Sigmoid colon (tissue), 7 donors: ENCODE measurements at places on chromosomes 12 and 14. TPM values are rescaled to one million over a fixed set of nuclear protein-coding genes. Genes with fewer than 3 reads are reported as not detected.

DNA sequence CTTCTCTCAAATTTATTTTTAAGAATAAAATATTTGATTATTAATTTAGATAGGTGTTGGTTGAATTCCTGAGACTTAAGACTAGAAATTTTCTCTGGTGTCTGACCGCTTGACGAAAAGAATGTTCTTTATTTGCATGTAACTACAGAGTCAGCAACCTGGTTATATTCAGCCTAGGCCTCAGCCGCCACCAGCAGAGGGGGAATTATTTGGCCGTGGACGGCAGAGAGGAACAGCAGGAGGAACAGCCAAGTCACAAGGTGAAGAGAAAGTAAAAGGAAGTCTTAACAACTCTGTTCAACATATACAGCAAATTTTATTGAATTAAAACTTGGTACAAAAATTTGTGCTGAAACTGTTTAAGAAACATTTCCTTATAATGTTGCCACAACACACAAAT is 5.2 kb downstream of the PIWIL1 start:
- no peak overlapping the region for H3K27ac ChIP-seq
- H3K27me3 ChIP-seq = peaks cover 24% of the 10 kb centered on the region
- no peak for DNase-seq
- no peaks in the 10 kb centered on the region for H3K36me3 ChIP-seq
- H3K4me1 ChIP-seq = peaks cover 5% of the 10 kb centered on the region

DNA sequence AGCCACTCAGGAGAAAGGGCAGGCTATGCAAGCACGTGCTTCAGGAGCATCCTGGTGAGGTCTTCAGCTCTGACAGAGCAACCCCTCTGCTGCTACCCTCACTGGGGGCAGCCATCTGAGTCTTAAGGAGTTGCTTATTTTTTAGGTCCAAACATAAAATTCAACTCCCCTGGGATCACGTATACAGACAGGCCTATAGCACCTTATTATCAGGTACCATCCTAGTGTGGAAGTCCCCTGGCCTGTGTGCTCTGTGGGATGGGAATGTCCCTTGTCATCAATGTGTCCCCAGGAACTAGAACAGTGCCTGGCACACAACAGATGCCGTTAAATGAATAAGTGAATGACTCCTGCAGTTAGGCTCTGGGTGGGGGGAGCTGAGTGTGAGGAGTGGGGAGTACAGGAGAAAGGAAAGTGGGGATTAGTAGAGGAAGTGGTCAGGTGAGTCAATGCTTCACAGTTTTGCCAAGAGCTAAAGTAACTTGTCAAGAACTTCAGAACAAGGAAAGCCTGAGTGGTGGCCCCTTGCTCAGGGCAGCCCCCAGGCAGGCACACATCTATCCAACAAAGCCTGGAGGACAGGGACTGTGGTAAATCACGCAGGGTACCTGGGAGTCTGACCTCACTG is 33.5 kb downstream of the DAD1 start:
- no peak for DNase-seq
- no peak overlapping the region for H3K27ac ChIP-seq
- no peaks in the 10 kb centered on the region for H3K27me3 ChIP-seq
- H3K36me3 ChIP-seq = no peaks in the 10 kb centered on the region
- no peak overlapping the region for H3K4me3 ChIP-seq

DNA sequence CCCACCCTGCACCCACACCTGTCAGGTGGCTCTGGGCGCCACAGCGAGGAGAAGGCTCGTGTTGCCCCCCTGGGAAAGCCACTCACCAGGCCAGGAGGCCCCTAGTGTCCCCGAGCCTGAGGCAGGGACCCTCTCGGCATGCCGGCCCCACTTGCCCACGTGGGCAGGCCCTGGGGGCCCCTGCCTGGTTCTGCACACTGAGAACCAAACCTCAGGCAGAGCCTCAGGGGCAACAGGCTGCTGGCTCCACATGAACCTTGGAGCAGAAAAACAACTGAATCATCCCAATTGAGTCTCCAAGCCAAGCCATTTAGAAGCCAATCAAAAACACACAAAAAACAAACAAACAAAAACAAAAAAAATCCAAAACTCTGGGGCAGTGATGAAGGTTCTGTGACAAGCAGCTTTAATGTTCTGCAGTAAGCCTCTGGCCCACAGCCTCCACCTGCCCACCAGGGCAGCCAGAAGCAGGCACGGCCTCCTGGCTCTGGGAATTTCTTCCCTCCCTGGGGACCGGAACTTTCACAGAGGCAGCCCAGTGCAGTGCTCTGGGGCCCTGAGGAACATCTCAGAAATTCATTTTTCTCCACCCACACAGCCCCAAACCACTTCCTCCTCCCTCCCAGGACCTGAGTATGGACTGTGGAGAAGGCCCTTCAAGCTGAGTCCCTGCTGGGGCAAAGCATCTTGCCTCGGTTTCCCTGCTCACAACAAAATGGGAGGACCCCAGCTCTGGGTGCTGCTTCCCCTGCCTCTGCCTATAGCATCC is 90.2 kb downstream of the CHGA start:
- H3K4me1 ChIP-seq = peaks cover 71% of the 10 kb centered on the region
- H3K27me3 ChIP-seq = no peaks in the 10 kb centered on the region
- no peak for DNase-seq
- no peak overlapping the region for H3K4me3 ChIP-seq

GRCh38 chr14:98278800-98279199 is 993.2 kb downstream of the BCL11B start:
- no peaks in the 10 kb centered on the region for H3K4me1 ChIP-seq
- DNase-seq = no peak
- H3K27ac ChIP-seq = no peak overlapping the region
- no peaks in the 10 kb centered on the region for H3K27me3 ChIP-seq
- H3K36me3 ChIP-seq = no peaks in the 10 kb centered on the region

- H3K4me3 ChIP-seq = peak overlapping the region; percentile 48
- no peak for DNase-seq
- H3K36me3 ChIP-seq = no peaks in the 10 kb centered on the region
- H3K27me3 ChIP-seq = peaks cover 25% of the 10 kb centered on the region
- H3K4me1 ChIP-seq = no peaks in the 10 kb centered on the region
- H3K27ac ChIP-seq = no peak overlapping the region
Measured at GRCh38 chr12:49537231-49537751, 1.5 kb upstream of the KCNH3 start.

The SNRPF gene
- total RNA-seq = 3.0 TPM

DNA sequence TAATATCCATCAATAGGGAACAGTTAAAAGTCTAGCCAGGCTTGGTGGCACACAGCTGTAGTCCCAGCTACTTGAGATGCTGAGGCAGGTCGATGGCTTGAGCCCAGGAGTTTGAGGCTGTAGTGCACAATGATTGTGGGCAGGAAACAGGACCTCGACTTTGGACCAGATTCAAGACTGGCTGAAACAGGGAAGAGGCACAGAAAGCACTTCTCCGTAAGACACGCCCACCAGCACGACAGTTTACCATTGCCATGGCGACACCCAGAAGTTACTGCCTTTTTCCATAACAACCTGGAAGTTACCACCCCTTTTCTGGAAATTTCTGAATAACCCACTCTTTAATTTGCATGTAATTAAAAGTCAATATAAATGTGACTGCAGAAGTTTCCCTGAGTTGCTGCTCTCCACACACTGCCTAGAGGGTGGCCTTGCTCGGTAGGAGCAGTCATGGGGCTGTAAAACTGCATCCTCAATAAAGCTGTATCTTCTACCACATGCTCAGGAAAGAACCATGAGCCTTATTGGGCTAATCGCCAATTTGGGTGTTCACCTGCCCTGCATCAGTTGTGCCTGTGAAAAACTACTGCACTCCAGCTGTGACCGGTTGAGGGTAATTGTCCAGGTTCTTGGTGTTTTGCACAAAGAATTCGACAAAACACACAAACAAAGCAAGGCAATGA is 4.6 kb upstream of the LRRC23 start:
- no peaks in the 10 kb centered on the region for H3K36me3 ChIP-seq
- no peak overlapping the region for H3K4me3 ChIP-seq
- DNase-seq = peak; percentile 81
- no peak overlapping the region for H3K27ac ChIP-seq
- peaks cover 4% of the 10 kb centered on the region for H3K4me1 ChIP-seq
- no peaks in the 10 kb centered on the region for H3K27me3 ChIP-seq

- no peak for DNase-seq
- H3K4me1 ChIP-seq = no peaks in the 10 kb centered on the region
- peak overlapping the region; percentile 46 for H3K4me3 ChIP-seq
- H3K27ac ChIP-seq = no peak overlapping the region
- no peaks in the 10 kb centered on the region for H3K27me3 ChIP-seq
Measured at GRCh38 chr12:69330475-69331473, 17.4 kb upstream of the LYZ start.

DNA sequence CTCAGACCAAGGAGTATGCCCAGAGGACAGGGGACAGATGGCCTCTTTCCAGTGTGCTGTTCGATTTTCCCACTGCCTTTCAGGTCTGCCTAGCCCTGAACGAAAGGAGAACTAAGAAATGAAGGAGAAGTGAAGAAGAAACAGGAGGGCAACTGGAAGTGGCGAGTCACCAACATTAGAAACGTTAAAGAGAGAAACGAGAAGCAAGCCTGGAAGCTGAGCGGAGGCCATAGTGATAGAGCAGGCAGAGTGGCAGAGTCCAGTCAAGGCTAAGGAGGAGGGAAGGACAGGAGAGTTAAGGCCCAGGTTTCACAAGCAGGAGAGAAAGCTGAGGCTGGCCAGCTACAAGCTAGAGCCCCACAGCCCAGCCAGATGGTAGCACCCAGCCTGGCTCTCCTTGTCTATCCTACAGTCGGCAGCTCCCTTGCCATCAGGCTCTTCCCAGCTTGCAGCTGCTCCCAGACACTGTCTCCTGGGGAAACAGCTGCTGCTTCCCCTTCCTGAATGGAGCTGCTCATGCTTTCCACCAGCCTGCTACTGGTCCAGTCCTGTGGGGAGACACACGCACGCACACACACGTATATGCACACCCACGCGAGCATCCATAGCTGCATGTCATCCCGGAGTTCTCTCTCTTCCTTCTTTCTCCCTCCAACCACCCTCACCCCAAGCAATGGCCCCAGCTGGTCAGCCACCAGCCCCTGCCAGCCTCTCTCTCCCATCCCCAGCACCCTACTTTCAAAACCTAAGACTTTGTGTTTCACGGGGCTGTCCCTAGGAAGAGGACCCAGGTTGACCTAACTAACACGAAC is 139.7 kb upstream of the CCND2 start:
- no peaks in the 10 kb centered on the region for H3K4me1 ChIP-seq
- no peaks in the 10 kb centered on the region for H3K36me3 ChIP-seq
- H3K4me3 ChIP-seq = no peak overlapping the region
- H3K27ac ChIP-seq = no peak overlapping the region

DNA sequence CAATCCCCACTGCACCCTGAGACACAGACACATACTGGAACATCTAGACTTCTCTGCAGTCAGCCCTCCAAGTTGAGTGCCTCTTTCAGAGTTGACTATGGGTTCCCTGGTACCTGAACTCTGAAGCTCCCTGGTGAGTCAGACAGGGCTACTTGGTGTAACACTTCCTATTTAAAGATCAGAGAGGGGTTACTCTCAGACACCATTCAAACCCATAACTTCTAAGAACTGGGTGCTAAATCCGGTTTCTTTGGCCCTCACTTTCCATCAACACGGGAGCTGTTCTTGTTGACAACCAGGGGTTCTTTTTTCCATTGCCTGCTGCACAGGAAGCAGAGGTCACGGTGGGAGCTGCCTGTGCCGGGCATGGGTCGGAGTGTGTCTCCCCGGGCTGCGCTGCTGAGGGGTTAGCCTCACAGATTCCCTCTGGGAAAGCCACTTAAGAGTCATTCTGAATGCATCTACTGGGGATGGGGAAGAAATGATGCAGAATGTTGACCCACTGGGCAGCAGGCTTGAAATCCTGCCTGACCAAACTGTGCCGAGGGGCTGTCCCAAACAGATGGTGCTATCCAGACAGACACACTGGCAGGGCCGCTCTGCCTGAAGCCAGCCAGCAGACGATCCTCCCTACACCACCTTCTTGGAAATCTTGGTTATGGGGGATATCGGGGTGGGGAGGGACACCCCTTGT is 74.1 kb downstream of the PITPNM2 start:
- H3K4me3 ChIP-seq = no peak overlapping the region
- no peaks in the 10 kb centered on the region for H3K36me3 ChIP-seq
- H3K4me1 ChIP-seq = peaks cover 49% of the 10 kb centered on the region
- H3K27ac ChIP-seq = peak overlapping the region; percentile 85
- DNase-seq = no peak

DNA sequence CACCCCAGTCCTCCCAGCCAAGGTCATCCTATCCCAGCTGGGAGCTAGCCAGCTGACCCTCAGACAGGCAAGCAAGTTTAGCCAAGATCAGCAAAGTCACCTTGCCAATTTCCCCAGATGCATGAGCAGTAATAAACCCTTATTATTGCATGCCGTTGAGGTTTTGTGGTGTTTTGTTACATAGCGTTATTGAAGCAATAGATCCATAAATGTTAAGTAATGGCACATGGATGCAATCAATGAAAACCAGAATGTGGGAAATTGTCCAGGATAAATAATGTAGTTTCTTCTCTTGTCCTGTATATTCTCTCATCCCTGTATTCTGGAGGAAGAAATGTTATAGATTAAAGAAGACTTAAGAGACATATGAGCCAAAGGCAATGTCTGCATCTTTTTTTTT is 18.0 kb upstream of the TMEM260 start:
- H3K4me3 ChIP-seq = no peak overlapping the region
- no peak overlapping the region for H3K27ac ChIP-seq
- no peaks in the 10 kb centered on the region for H3K36me3 ChIP-seq
- no peak for DNase-seq
- H3K4me1 ChIP-seq = no peaks in the 10 kb centered on the region
- H3K27me3 ChIP-seq = no peaks in the 10 kb centered on the region

The SCNN1A gene
- 1.1 TPM for total RNA-seq

The ARHGDIB gene
- total RNA-seq = 43.3 TPM

DNA sequence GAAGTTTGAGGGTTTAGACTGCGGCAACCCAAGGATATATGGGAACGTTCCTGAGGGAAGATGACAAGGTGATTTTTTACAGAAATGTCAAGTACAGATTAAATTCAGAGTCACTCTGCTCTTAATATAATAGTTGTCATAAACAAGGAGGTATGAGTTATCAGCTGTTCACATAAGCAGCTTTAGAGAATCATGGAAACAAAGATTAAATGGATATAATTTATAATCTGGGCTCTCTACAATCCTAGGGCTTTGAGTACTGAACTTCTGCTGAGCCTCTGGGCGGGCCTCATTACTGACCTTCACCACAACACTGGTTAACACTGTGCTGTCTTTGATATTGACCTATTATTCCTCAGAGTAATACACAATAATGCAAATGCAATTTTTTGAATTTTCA is 577.8 kb downstream of the RPS29 start:
- no peak overlapping the region for H3K4me3 ChIP-seq
- no peak for DNase-seq

- H3K36me3 ChIP-seq = no peaks in the 10 kb centered on the region
- H3K27ac ChIP-seq = no peak overlapping the region
- no peaks in the 10 kb centered on the region for H3K27me3 ChIP-seq
- H3K4me3 ChIP-seq = no peak overlapping the region
Measured at GRCh38 chr14:101673873-101674272, 87.6 kb upstream of the PPP2R5C start.

GRCh38 chr12:22412581-22412980 is 78.1 kb upstream of the ST8SIA1 start:
- H3K4me1 ChIP-seq = peaks cover 21% of the 10 kb centered on the region
- H3K36me3 ChIP-seq = no peaks in the 10 kb centered on the region
- no peak for DNase-seq
- H3K27me3 ChIP-seq = no peaks in the 10 kb centered on the region

The GPR135 gene
- 5.7 TPM for total RNA-seq
